CD4-positive, alpha-beta T cell treated with Interleukin-15 for 4 hours (primary cell): ENCODE measurements at places on chromosomes 7 and 10.
A peak's percentile ranks its signal among the peaks of the same experiment; 100 is the strongest.

DNA sequence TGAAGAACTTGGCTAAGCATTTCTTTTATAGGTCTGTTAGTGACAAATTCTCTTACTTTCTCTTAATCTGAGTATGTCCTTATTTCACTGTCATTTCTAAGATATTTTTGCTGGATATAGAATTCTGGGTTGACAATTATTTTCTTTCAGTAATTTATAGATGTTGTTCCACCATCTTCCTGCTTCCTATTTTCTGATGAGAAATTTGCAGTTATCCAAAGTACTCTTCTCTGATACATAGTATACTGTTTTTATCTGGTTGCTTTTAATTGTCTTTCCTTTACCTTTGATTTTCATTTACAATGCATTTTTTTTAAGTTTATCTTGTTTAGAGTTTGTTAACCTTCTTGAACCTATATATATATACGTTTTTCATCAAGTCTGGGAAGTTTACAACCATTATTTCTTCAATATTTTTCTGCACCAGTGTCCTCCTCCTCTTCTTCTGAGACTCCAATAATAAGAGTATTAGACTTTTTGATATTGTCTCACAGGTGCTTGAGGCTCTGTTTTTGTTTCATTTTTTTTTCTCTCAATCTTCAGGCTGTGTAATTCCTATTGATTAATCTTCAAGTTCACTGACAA, 101.6 kb upstream of the INSIG1 start:
- DNase-seq: no peak

- no peak for DNase-seq
Measured at GRCh38 chr7:115037128-115037802, 115.4 kb downstream of the MDFIC start.

GRCh38 chr7:2109251-2109872, 123.4 kb downstream of the MAD1L1 start:
- DNase-seq: no peak

DNA sequence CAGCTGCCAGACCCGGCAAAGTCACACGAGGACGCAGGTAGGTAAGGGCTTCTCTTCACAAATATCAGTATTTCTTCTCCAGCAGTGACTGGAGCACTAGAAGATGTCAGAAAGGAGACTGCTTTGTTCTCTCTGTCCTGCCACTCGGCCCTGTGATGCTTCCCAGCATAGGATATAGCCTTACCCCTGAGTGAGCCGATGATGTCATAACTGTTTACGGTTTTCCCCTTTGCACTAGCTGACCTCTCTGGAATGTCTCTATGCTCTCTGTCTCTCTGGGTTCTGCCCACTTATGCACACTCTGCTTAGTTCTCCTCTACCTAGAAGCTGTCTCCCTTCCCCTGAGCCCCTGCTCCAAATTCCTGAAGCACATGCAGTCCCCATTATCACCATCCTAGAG, 167.5 kb upstream of the PODXL start:
- DNase-seq: no peak

GRCh38 chr10:19772972-19773371, 43.3 kb upstream of the PLXDC2 start:
- no peak for DNase-seq

DNA sequence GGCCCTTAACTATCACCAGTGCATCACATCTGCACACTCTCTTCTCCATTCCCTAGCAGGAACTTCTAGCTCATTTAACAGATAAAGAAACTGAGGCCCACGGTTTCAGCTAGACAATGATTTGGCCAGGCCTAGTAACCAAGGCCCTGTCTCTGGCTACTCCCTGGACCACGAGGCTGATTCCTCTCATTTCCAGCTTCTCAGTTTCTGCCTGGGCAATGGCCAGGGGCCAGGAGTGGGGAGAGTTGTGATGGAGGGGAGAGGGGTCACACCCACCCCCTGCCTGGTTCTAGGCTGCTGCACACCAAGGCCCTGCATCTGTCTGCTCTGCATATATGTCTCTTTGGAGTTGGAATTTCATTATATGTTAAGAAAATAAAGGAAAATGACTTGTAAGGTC, 13.5 kb downstream of the AQP1 start:
- DNase-seq: no peak

- DNase-seq: no peak
Measured at GRCh38 chr10:58013406-58013805, 254.3 kb downstream of the IPMK start.

- DNase-seq: no peak
Measured at GRCh38 chr10:16768702-16769101, 48.5 kb downstream of the RSU1 start.

- no peak for DNase-seq
Measured at GRCh38 chr7:107404740-107405537, 64.9 kb upstream of the GPR22 start.

DNA sequence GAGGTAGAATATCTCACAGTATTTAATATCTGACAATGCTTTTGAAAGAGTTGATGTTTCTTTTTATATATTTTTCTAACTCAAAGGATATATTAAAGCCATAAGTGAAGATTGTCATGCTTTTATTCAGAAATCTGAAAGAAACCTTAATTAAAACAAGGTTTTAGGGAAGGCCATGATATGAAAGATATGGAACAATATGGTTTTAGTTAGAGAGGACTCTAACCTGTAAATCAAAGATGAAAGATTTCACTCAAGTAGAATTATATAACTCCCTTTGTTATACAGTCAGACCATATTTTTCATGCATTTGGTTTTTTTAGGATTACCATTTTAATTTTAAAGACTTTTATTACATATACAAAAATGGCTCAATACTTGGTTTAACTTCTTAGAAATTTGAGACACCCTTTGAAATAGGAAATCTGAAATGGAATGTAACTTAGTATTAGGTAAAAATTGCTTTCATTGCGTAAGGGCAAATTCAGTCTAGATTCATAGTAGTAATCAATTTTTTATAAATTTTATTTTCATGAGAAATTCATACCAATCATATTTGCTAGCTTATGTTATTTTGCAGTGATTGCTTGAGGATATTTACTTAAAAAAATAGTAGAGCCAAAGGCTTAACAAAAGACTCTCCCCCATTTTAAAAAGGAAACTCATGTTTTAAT, 119.8 kb downstream of the TWIST1 start:
- DNase-seq: no peak

DNA sequence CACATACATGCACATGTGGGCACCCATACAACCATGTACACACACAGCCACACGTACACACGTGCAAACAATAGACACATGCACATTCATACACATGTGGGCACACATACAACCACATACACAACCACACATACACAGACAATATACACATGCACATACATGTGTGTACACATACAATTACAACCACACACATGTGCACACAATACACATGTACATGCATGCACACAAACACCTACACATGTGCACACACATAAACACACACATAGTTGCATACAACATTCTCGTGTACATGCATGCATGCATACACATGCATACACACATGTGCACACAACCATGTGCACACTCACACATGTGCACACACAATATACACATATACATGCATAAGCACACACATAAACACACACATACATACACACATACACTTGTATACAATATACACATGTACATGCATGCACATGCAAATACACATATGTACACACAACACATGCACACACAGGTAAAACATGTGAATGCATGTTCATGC, 118.6 kb upstream of the FRMD4A start:
- no peak for DNase-seq

GRCh38 chr7:134453518-134453917, 5.4 kb downstream of the AKR1B1 start:
- no peak for DNase-seq

DNA sequence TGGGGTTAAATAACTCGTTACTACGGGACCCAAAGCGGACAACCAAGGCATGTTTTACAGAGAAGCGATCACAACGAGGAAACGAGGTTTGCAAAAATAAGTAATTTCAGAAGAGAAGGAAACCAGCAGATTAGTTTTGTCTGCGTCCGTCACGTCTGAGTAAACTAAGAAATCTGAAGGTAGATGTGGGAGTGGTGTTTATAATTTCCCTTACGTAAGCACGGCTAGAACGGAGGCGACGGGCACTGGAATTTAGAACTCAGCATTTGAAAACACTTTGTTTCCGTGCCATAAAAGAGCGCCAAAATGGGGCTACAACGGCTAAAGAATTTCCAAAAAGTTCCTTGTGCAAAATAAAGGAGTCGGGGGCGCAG, 718 bp upstream of the UMAD1 start:
- peak; percentile 50 for DNase-seq

- no peak for DNase-seq
Measured at GRCh38 chr7:137950967-137951366, 50.9 kb downstream of the CREB3L2 start.

DNA sequence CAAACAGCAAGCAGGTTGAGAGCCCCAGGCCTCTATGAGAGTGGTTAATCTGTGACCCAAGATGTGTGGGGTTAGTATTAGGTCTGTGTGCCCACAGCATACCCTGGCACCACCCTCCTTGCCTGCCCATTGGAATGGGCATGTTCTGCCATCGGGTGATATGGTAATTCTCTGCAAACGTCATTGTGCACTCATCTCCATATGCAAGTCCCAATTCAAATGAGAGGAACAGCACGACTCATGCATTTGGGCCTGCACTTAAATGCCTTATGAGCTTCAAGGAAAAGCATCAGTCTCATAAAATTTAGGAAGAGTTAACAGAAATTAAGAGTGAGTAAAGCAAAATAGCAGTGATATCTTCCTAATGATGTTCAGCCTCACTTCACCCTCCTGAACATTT, 133.9 kb upstream of the FGFR2 start:
- no peak for DNase-seq

DNA sequence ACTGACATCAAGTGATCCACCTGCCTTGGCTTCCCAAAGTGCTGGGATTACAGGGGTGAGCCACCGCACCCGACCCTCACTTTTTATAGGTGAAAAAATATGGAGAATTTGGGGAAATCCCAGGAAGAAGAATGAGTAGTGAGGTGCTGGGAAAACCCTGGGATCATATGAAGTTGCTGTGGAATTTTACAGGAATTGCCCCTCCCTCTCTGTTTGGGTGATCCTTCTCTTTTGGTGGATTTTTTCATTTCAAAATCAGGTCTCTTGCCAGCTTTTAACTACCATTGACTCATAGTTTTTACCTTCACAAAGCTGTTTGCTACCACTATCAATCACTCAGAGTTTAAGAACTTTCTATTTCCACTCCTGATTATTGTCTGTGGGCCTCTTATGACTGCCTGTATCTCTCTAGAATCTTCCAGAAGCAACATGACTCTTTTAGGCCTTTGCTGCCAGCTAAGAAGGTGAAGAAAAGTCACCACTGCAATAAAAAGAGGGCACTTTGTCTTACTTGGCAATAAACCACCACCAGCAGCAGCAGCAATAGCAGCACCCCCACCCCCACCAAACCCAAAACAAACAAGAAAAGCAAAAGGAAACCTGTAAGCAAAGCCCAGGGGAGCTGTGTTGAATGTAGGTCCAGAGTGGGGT, 4.0 kb upstream of the GIMAP8 start:
- peak; percentile 41 for DNase-seq

- no peak for DNase-seq
Measured at GRCh38 chr10:44064317-44064716, 320.6 kb downstream of the CXCL12 start.

- DNase-seq: no peak
Measured at GRCh38 chr10:55641601-55642000, 719.5 kb downstream of the ZWINT start.

DNA sequence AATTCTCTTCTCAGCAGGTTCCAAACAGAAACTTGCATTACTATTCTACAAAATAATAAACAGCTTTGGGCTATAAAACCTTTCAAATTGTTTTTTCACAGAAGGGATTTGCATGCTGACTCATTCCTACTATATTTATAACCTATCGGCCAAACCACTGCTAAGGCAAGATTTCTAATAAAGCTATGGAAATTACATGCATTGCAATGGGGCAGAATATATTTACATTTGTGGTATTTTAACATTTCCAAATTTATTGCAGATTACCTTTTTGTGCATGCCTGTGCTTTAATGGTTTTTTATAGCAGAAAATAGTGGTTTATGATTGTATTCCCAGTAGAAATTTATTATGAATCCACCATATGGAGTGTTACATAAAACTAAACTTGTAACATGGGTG, 69.0 kb upstream of the NPVF start:
- no peak for DNase-seq
